Omental fat pad (tissue), 4 donors: ENCODE measurements at places on chromosomes 5 and 9.

- DNase-seq, result no peak
These were observed 685 bp upstream of the ADGRD2 start for GRCh38 chr9:124449381-124450151.

DNA sequence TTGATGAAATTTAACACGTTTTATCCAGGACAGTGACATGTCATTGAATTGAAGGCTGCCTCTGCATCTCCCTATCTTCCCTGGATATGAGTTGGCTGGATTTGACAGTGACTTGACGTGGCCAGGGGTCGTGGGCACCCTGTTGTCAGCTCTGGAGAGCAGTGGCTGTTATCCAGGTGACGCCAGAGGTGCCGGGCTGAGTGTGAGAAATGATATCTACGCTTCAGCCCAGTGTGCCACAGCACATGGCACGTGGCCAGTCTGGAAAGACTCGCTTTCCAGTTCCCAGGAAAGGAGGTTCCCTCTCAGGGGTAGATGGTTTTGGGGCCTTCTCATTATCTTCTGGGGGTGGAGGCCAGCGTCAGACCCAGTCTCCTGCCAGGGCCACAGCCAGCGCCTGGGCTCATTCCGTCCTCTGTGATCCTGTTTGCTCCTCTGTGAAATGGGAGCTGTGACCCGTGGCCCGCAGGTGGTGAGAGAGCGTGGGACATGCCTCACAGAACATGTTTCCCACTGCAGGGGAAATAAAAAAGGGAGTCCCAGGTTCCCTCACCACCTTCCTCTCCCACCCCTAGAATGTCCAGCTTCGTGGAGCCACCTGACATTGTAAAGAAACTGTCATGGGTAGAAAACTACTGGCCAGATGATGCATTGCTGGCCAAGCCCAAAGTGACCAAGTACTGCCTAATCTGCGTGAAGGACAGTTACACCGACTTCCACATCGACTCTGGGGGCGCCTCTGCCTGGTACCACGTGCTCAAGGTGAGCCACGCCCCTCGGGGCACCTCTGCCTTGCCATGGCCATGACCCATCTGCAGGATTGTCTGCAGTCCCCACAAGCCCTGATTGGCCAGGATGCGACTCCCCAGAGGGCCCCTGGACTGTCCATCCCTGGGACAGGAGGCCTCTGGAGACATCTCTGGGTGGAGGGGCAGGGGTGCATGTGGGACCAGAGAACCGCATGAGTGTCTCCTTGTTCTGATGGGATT lies 76.5 kb downstream of the PHF2 start:
- DNase-seq, result no peak

GRCh38 chr5:174724484-174725260 lies at the start of gene MSX2:
Gene MSX2 (plus strand): TSS chr5:174724582. CDS start chr5:174724660, 78 bp downstream.
- no peak for DNase-seq

DNA sequence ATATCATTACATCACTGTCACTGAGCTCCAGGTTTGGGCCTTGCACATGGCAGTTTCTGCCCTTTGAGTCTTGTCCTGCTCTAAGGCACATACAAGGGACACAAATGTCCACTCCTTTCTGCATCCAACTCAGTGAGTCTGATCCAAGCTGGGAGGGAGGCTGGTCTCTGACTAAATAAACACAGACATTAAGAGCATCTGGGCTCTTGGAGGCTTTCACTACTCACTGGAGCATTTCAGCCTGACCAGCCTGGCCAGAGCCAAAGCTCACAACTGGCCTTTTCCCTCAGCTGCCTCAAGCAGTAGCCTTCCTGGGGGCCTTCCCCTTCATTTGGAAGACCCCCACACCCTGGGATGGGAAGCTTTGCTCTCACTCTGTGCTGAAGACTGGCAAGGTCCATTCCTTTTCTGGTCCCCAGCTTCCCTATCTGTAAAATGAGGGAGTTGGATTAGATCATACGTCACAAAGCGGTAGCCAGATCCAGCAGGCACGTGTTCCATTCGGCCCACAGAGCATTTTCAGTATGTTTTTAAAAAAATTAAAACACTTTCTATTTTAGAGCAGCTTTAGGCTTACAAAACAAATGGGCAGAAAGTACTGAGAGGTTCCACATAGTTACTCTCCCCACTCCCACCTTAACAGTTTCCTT lies 58.6 kb upstream of the XPA start:
- DNase-seq, result no peak

DNA sequence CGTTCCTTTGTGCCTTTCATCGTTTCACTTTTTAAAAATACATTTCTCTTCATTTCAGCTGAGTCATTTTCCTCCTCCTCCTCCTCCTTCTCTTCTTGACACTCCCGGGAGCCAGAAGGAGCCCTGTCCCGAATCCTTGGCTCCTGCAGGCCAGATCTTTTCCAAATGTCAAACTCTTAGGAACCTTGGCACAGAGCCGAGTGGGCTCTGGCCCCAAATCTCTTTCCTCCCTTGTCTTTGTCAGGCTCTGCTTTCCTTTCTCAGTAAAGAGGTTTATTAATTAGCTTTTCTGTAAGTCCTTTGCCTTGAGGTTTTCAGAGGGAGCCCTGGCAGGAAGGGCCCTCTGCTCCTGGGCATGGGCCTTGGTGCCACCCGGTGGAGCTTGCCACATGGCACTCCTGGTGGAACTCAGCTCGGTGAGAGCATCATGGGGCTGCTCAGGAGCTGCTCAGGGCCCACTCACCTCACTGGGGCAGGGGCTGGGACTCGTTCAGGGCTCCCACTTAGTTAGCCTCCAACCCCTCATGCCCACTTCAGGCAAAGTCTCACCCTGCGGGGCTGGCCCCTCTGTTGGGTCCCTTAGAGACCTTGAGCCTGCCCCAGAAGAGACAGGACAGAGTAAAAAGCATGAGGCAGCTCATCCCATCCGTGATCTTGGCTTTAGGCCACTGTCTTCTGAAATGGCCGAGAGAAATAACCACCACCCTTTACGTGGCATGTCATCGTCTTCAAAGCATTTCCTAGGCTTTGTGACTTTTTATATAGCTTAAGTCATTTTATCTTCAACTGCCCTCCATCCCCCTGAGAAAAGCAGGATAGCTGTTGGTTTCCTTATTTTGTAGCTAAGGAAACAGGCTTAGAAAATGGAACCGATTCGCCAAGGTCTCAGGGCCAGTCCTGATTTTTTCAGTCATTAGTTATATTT lies 17.1 kb downstream of the STC2 start:
- no peak for DNase-seq

DNA sequence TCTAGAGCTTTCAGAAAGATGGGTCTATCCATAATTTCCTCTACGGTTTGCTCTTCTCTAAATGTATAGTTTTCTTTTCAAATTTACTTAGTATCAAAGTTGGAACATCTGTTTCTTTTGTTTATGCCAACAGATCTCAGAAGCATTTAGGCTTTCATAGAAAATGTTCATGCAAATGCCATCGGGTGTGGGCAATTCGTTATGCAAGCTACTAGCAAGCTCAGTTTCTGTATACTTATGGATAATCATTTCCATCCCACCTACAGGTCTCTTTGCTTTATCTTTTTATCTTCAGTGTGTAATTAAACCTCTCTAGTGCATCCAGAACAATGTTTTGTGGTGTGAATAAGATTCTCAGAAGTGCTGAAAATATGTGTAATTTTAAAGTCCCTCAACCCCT lies 59.9 kb downstream of the NUDT12 start:
- DNase-seq, result no peak

- DNase-seq, result no peak
These were observed 164.2 kb downstream of the ICE1 start for GRCh38 chr5:5586721-5587120.

DNA sequence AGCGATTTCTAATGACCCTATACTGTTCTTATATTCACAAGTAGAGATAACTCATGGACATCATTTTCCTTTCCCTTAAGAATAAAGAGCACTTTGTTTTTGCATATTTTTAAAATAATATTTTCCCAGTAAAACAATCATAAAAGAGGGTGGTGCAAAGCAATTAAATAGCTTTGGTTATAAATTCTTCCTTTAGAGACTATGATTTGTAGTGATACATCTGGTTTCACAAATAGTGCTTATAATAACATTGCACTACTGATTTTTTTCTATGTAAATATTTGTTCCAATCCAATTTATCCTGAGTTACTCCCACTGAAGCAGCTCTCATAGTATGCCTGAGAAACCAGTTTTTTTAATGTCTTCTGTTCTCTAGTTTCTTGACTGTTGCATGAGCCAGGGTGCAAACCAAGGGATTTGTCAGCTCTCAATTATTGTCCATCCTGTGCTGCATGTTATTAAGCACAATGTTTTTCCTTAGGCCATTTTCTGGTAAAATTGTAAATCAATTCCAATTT lies 74.7 kb downstream of the LURAP1L start:
- DNase-seq, result no peak

GRCh38 chr5:78803353-78803752 lies 154.8 kb upstream of the LHFPL2 start:
- no peak for DNase-seq

- DNase-seq, result no peak
These were observed 642.3 kb downstream of the DMRTA1 start for GRCh38 chr9:23088932-23089364.

DNA sequence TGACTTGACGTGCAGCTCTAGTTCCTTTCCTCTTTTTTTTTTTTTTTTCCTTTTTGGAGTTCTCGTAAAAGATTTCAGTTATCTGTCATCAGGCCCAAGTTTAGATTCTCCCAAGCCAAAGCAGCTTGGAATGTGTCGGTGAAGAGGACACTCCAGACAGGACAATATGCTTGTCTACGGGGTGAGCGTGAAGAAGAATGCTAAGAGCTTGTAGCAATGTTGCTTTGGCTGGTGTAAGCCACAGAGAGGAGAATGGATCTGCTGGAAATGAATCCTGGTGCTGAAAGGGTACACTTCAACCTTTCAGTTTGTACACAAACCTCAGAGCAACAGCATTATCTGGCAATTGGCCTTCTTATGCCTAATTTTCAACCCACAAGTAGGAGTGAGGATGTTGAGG lies 92.4 kb downstream of the ISL1 start:
- no peak for DNase-seq

GRCh38 chr9:92483627-92484545 lies 1.6 kb upstream of the ASPN start:
- DNase-seq, result no peak

DNA sequence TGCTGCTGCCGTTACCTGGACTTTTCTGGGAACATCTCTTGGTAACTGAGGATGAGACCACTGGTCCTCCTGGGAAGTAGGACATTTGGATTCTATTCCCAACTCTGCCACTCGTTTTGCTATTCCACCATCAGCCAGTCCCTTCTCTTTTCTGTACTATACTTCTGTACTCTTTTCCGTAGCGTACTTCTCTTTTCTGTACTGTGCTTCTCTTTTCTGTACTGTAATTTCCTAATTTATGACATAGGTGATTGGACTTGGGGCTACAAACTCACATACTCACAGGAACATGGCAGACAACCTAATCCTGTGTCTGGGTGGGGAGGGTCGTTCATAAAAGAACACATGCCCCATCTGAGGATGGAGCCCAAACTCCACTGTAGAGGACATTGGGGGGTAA lies 335.3 kb upstream of the PANK3 start:
- no peak for DNase-seq

DNA sequence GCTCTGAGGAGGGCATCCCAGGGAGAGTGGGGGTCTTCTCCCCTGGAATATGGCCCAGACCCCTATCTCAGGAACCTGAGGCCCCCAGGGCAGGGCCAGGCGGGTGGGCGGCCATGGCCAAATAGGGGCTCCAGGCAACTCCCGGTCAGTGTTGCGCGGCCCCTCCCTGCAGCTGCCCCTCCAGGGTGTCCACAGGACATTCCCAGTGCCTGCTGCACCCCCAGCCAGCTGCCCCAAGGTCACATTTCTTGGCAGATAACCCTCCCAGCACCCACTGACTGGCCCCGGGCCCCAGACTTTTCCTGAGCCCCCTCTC lies 53.6 kb upstream of the EGFL7 start:
- no peak for DNase-seq

DNA sequence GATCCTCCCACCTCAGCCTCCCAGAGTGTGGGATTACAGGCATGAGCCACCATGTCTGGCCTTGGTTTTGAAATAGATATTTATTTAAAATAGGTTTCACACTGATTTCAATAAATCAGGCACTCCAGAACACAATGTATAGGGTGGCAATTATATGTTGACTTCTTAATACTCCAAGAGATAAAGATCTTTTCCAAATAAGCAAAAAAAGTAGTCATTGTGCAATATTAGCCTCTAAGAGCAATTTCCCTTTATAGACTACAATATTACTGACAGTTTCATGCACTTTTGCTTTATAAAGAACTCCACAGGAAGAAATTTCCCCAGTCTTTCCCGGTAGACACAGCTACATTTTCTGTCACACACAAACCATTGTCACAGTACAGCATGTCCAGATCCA lies 23.4 kb upstream of the RUFY1 start:
- DNase-seq, result no peak

- DNase-seq, result no peak
These were observed 317.3 kb upstream of the PDE4D start for GRCh38 chr5:60210810-60211209.

DNA sequence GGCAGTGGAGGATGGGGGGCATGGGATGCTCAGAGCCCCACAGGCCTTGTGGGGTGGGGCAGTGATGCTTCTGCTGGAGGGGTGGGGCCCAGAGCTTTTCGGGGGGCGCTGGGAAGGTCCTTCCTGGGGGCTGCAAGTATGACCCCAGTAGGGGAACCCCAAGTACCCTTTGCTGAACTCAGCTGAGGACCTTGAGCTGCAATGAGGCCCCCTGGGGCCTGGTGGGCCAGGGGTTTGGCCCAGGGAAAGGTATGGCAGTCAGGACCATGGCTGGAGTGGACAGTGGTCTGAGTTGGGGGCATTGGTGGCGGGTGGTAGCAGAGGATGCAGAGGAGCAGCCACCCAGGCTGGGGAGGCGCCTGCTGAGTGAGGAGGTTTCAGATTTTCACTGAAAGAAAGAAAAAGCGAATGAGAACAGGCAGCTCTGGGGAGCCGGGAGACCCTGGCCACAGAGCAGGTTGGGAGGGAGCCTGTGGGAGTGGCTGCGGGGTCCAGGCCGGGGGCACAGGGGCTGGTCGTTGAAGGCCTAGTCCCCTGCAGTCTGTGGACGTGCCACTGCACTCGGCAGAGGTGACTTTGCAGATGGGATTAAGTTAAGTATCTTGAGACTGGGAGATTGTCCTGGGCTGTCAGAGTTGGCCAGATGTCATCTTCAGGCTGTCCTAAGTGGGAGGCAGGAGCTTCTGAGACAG lies 19.2 kb downstream of the WNK2 start:
- no peak for DNase-seq

DNA sequence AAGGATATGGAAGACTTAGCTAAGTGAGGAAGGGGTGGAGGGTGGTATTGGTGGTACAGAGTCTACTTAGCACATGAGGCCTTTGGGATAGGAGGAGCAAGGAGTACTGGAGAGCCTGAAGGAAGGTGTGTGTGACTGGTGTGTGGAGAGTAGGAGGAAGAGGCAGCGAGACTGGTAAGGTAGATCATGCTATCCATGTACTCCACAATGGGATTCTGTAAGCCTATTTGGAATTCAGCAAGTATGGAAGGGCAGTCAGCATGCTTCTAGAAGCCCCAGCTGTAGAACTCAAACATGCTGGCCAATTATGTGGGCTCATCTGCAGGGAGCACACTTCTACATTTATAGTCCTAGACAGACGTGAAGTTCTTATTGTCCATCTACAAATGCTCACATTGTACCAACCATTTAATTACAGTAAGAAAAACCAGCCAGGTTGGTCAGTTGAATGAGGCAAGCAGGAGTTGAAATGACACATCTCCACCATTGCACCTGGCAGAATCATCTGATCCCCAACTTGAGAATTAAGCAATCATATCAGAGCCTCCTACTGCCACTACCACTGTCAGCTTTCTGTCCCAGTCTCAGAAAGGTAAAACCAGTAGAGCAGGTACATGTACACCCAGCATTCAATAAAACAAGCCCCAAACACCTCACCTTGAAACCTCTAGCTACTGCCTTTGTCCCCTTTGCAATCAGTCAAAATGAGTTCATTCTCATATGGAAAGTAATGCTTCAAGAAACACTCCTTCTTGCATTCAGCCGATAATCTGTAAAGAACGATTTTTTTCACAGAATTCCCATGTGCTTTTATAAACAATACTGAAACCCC lies 60.9 kb upstream of the GLRX start:
- no peak for DNase-seq
